ENCODE measurements at places on chromosomes 13 and 19. TPM values are rescaled to one million over a fixed set of nuclear protein-coding genes. Genes with fewer than 3 reads are reported as not detected.

SIRT2 gene
- 42.2 TPM for total RNA-seq

NLRP9 gene
- not detected for total RNA-seq

ADGRE2 gene
- 2.2 TPM for total RNA-seq

SIGLECL1 gene
- not detected for total RNA-seq

SYNGR4 gene
- total RNA-seq = not detected

ZNF302 gene
- 18.0 TPM for total RNA-seq

PRX gene
- 0.80 TPM for total RNA-seq

ACP5 gene
- total RNA-seq = 34.4 TPM

KCTD12 gene
- total RNA-seq = 9.5 TPM

KLK3 gene
- total RNA-seq = not detected

COX7A1 gene
- not detected for total RNA-seq

ZNF146 gene
- 53.9 TPM for total RNA-seq

DNAJC15 gene
- total RNA-seq = 18.2 TPM

SELENOV gene
- not detected for total RNA-seq

SHISA7 gene
- not detected for total RNA-seq

ZNF600 gene
- total RNA-seq = 12.0 TPM

FCER2 gene
- not detected for total RNA-seq

LRRC8E gene
- not detected for total RNA-seq

CGB5 gene
- not detected for total RNA-seq

PRTN3 gene
- not detected for total RNA-seq

CAPN12 gene
- total RNA-seq = 4.4 TPM

C19orf33 gene
- total RNA-seq = 1.1 TPM

SCEL gene
- total RNA-seq = not detected

CEACAM7 gene
- not detected for total RNA-seq

PDE4C gene
- total RNA-seq = not detected

ATXN8OS gene
- total RNA-seq = not detected

CEACAM21 gene
- 44.3 TPM for total RNA-seq

ZNF296 gene
- total RNA-seq = 4.1 TPM

TSSK6 gene
- 3.3 TPM for total RNA-seq

CD33 gene
- total RNA-seq = 18.7 TPM

PLIN5 gene
- not detected for total RNA-seq

PTPRH gene
- total RNA-seq = not detected

S1PR4 gene
- total RNA-seq = 236 TPM

CEACAM4 gene
- total RNA-seq = not detected

DCT gene
- total RNA-seq = 0.05 TPM
